ENCODE measurements at places on chromosomes 11 and 22.

GRCh38 chr22:31618471-31619176 lies 43.4 kb downstream of the PISD start:
- DNase-seq, result no peak

DNA sequence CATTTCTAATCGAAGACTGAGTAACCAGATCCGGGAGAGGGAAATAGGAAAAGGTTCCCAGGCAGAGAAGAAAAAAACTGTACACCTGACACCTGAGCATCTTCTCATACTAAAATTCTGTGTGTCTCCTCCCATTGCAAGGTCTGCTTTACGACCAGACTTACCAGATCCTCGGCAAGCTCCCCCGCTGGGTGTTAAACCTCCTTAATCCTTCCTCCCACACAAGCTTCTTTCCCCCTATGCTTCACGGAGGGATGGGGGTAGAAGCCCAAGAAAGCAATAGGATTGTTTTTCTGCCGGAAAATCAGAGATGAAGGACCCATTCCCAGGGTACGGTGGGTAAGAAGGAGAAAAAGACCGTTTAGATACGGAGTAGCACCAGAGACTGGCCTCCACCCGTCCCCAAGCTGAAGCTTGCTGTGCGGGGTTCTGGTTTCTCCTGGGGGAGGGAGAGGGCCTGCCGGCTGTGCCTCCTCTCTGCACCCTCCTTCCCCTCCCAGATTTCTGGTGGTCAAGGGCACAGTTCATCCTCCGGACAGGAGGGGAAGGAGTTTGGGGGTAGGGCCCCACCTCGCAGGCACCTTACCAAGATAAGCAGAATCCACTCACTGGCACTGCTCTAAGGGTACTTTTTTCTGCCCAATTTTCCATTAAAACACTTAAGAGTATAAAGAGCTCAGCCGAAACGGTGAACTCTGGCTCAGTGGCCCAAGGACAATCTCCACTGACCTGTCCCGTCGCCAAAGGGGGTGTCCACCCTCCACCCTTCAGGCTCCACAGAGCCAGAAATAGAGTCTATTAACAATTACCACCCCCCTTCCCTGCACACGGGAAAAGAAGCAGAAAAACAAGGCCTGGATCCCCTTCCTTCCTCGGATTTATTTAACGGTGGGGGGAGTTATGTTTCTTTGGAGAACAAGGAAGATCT lies 1.2 kb downstream of the TOB2 start:
- peak; percentile 44 for DNase-seq

DNA sequence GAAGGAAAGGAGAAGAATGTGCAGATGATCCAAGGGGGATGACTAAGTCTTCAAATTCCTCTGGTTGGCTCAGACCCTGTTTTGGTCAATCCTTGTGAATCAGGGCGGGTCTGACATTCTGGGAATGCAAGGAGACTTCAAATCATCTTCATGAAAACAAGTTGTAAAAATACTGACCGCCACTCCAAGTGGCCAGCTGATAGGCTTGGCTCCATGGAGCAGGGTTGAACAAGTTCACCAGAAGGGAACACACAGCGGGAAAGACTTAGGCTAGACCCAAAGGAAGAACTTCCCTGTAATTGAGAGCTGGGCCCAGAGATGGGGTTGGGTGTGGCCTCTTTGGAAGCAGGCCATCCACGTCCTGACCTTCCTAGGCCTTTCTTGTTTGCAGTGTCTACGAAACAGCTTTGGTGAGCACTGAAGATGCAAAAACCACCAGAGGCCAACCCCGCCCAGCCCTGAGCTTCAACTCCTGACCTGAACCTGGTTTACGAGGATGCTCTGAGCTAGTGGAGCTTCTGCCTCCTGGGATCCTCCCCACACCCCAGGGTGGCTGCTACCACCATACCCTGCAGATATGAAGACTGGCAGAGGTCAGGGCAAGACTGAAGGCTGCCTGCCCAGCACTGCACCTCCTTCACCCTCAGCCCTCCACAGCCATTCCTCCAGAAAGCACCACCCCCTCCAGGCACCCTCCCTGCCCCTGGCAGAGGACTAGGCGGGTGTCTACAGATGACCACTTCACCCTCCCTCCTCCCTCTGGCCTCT lies 26.1 kb downstream of the GDPD5 start:
- DNase-seq, result peak; percentile 98

- DNase-seq, result no peak
Observed at GRCh38 chr11:1785749-1786413, 22.2 kb upstream of the CTSD start.

GRCh38 chr11:109222761-109223160 lies 199.2 kb upstream of the C11orf87 start:
- no peak for DNase-seq

- no peak for DNase-seq
Observed at GRCh38 chr11:29224739-29225384, 792.0 kb downstream of the KCNA4 start.

GRCh38 chr11:2327032-2327431 lies 25.2 kb downstream of the TSPAN32 start:
- no peak for DNase-seq

DNA sequence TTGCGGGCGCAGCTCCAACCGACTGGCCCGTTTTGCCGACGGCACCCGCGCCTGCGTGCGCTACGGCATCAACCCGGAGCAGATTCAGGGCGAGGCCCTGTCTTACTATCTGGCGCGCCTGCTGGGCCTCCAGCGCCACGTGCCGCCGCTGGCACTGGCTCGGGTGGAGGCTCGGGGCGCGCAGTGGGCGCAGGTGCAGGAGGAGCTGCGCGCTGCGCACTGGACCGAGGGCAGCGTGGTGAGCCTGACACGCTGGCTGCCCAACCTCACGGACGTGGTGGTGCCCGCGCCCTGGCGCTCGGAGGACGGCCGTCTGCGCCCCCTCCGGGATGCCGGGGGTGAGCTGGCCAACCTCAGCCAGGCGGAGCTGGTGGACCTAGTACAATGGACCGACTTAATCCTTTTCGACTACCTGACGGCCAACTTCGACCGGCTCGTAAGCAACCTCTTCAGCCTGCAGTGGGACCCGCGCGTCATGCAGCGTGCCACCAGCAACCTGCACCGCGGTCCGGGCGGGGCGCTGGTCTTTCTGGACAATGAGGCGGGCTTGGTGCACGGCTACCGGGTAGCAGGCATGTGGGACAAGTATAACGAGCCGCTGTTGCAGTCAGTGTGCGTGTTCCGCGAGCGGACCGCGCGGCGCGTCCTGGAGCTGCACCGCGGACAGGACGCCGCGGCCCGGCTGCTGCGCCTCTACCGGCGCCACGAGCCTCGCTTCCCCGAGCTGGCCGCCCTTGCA lies 1.0 kb downstream of the FJX1 start:
- DNase-seq, result peak; percentile 53

- DNase-seq, result peak; percentile 60
Observed at GRCh38 chr11:14386895-14387480, 28.0 kb upstream of the RRAS2 start.

DNA sequence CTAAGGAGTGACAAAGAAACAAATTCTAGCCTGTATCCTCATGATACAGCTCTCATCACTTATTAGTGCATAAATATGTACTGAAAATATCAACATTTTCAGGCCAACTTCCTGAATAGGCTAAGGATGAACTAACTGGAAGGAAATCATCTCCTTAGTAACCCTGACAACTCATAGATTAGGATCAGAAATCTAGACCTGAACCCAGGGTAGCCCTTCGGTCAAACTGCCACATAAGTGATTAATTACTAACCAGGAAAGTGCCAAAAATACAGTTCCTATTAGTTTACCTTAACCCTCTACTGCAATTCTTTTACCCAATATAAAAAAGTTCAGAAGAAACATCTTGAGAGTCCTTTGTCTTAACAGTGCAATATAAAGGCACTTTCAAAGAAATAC lies 40.0 kb downstream of the AMBRA1 start:
- DNase-seq, result no peak

GRCh38 chr11:12402691-12403120 lies 25.3 kb downstream of the PARVA start:
- peak; percentile 73 for DNase-seq

GRCh38 chr11:9003573-9004182 lies at the start of gene NRIP3:
Gene NRIP3 (minus strand): TSS chr11:9004001. CDS start chr11:9003935, 66 bp downstream.
- peak; percentile 56 for DNase-seq

DNA sequence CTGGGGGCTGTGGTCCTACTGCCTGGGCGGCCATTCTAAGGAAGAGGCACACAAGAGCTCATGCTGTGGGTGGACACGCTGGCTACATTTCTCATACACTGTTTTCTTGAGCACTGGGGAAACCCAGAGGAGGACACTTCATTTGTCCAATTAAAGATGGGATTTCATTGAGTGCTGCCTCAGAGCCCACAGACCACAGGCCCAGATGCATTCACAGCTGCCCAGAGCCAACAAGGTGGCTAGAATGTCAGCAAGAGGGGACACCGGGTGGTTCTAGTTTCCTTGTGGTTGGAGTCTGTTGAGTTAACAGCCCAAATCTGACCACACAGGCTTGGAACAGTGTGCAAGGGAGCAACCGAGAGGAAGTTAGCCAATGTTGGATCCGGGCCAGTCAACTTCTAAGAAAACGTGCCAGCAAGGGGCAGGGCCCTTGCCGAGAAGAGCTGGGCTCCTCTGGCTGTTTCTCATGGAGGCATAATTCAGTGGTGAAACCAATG lies 35.0 kb upstream of the SORL1 start:
- DNase-seq, result peak; percentile 85

- no peak for DNase-seq
Observed at GRCh38 chr11:4482445-4482844, at the start of gene OR52K1. Gene OR52K1 (plus strand): TSS chr11:4482646. CDS start chr11:4488901, 6,255 bp downstream.

DNA sequence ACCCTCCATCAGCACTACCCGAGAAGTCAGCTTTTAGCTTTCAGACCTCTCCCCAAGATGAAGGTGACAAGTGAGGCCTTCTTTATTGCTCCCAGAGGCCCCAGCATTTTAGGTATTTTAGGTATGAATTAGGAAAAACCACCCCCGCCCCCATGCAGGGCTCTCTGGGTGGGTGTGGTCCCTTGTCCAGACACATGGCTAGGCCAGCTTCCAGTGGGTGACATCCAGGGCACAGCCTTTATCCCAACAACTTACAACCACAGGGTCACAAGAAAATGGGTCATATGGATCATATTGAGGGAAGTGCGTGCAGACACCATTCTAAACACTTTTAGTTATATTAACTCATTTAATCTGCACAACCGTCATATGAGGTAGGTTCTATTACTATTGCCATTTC lies 42.1 kb downstream of the RIBC2 start:
- DNase-seq, result no peak

GRCh38 chr11:92776676-92777075 lies 192.8 kb upstream of the MTNR1B start:
- DNase-seq, result no peak

- DNase-seq, result no peak
Observed at GRCh38 chr11:111352231-111352746, 26.8 kb downstream of the POU2AF1 start.

GRCh38 chr11:46237248-46238077 lies 40.0 kb upstream of the CREB3L1 start:
- peak; percentile 86 for DNase-seq

DNA sequence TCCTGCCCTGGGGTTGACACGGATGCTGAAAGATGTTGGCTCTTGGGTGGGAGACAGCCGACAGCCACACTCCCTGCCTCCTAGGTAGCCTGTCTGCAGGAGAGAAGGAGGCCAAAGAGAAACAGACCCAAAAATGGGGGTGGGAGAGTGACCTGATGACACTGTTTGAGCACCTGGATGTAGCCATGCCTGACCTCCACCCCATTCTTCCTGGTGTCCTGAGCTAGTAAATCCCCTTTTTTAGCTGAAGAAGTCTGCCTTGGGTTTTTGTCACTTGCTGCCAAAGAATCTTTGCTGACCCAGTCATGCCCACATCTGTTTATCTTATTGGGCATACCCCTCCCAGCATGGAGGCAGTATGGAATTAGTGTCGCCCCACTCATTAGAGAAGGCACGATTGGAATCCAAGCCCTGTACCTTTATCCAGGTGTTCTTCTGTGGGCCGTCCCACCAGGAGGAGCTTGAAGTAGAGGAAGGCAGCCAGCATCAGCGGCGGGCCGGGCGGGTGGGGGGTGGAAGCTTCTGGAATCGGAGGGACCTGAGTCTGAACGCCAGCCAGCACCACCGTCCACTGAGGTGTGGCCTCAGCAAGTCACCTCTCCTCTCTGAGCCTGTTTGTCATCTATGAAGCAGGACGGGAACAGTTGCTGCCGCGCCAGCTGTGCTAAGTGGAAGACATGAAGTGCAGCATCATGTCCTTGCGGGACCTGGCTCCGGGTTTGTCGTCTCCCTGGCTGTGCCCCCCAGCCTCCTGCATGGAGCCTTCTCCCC lies 37.8 kb downstream of the IGHMBP2 start:
- no peak for DNase-seq

GRCh38 chr11:20310596-20311394 lies 52.7 kb upstream of the HTATIP2 start:
- no peak for DNase-seq

GRCh38 chr11:3074912-3075589 lies 17.8 kb upstream of the CARS1 start:
- DNase-seq, result no peak

GRCh38 chr11:17272801-17273200 lies 3.7 kb upstream of the NUCB2 start:
- DNase-seq, result no peak

DNA sequence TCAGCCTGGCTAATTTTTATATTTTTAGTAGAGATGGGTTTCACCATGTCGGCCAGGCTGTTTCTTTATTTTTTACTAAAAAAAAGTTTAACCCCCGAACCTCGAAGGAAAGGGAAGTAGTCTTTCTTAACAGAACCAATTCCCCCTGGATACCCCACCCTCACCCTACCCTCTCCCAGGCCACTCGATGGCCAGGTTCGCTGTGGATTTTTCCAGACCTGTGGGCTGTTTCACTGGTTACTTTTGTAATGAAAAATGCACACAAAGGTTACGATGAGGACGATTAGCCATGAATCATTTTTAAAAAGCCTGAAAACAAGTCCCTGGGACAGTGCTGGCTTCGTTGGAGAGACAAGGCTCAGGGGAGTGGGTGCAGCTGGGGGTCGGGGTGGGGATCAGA lies 2.5 kb downstream of the TSPO start:
- peak; percentile 25 for DNase-seq

- peak; percentile 81 for DNase-seq
Observed at GRCh38 chr22:50306753-50307749, at the start of gene PLXNB2. Gene PLXNB2 (minus strand): TSS chr22:50307646. CDS start chr22:50290584, 17,062 bp downstream.

- no peak for DNase-seq
Observed at GRCh38 chr22:30265823-30266444, 717 bp downstream of the OSM start.

DNA sequence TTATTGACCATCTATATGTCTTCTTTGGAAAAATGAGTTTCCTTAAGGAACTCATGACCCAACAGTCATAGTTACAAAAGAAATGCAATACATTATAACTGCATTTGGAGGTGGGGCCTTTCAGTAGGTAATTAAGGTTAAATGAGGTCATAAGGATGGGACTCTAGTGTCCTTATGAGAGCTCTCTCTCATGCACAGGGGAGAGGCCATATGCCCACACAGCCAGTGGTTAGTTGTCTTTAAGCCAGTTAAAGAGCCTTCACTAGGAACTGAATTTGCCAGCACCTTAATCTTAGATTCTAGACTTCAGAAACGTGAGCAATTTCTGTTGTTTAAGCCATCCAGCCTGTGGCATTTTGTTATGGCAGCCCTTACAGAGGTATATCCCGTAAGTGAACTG lies 27.3 kb downstream of the INTS4 start:
- no peak for DNase-seq

DNA sequence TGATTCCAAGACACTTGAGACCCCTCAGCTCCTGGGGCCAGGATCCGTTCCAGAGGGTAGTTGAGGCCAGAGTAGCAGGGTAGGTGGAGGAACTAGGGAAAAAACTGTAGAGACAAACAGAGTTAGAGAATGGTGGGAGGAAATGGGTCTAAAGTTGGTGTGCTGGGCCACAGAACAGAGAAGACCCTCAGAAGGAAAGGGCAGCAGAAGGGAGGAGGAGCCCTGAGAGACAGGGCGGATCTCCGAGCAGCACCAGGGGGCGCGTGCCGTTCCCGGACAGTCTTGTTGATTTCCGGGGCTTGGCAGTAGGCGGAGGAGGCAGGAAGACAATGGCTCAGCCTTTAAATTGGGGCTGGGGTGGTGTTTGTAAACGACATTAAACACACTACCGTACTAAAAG lies 2.4 kb upstream of the CECR2 start:
- no peak for DNase-seq

Data from fibroblast of villous mesenchyme (primary cell).